ENCODE measurements at places on chromosomes 3 and 15.

GRCh38 chr15:84715441-84716035 is 401 bp downstream of the SEC11A start:
- no peak for DNase-seq

DNA sequence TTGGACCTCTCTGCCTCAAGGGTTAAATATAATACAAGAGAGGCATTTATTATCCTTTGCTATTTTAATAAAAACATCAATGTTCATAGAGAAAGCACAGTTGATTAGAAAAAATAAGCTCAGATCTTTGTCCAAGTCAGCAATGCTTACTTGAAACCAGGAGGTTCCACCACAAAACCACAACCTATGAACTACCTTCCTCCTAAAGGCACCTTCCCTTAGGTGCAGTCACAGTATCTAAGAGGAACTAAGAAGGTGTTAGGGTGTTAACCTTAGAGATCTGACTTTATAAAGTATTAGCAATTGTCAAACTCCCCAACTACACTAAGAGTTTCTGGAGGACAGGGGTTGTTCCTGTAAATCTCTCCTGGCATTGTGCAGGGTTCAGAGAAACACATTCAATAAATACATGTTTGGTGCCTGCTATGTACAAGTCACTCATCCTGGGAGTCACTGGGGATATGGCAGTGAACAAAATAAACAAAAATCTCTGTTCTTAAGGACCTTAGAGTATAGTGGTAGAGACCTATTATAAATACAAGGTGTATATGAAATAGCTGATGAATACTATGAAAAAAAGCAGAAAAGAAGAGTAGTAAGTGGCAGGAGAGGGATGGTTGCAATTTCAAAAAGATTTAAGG is 208.6 kb downstream of the NFKBIZ start:
- no peak for DNase-seq

- no peak for DNase-seq
Measured at GRCh38 chr15:60751985-60752952, 273.3 kb upstream of the ICE2 start.

GRCh38 chr15:22808240-22808639 is 21.8 kb downstream of the NIPA1 start:
- no peak for DNase-seq

DNA sequence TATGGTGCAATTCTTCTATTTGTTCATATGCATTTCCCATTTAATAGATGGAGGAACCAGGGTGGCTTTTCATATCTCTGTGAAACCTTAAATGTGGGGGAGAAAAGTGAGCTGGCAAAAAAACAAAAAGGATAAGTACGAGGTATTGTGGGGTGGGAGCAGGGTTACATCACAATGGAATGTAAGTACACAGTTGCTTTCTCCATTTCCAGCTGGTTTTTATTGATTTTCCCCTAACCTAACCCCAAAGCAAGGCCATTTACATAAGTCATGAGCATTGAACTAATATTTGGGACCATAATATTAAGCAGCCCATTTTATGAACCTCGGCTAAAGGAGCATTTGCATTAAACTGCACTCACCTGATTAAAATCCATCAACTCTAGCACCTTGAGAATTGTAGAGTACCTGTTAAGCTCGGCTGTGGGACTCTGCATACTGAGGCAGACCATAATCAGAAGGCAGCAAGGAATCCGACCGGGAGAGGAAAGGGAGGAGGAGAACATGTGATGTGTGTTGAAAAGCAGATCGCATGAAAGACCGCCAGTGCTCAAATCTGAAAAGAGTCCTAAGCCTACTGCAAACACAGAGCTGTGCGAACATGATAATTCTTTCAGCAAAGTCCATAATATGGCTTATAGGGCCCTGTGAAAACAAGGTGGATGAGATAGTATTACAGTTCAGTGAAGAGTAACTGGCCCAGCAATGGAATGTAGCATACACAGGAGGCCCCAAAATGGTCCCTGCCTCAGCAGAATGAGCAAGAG is 513.4 kb downstream of the FHIT start:
- no peak for DNase-seq

DNA sequence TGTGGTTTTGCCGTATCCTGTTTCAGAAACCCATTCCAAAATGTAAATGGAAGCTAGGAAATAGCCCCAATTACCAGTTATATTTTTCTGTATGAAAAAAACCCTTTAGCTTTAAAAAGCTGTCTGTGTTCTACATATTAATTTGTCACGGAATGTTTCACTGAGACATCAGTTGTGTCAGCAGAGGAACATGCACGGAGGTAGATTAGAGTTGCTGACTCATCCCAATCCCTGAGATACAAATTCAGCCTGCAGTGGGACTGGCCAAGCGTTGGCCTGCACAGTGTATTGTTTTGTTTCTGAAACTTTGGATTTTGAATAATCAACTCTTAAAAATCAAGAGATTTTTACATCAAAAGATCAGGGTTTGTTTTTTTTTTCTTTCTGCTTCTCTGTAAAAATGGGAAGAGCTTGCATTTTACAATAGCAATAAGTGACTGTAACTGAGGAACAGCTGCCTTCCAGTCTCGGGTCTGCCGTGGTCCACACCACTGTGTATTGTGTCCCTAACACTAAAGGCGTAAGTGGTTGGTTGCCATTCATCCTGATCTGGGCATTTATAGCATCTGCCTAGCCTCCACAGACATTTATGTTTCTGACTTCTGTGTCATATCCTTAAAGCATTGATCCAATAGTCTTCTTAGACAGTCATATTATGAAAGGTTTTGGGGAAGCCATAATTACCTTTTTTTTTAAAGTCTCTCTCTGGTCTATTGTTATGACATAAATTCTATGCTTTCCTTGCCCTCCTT is 218.1 kb downstream of the ADAMTSL3 start:
- no peak for DNase-seq

DNA sequence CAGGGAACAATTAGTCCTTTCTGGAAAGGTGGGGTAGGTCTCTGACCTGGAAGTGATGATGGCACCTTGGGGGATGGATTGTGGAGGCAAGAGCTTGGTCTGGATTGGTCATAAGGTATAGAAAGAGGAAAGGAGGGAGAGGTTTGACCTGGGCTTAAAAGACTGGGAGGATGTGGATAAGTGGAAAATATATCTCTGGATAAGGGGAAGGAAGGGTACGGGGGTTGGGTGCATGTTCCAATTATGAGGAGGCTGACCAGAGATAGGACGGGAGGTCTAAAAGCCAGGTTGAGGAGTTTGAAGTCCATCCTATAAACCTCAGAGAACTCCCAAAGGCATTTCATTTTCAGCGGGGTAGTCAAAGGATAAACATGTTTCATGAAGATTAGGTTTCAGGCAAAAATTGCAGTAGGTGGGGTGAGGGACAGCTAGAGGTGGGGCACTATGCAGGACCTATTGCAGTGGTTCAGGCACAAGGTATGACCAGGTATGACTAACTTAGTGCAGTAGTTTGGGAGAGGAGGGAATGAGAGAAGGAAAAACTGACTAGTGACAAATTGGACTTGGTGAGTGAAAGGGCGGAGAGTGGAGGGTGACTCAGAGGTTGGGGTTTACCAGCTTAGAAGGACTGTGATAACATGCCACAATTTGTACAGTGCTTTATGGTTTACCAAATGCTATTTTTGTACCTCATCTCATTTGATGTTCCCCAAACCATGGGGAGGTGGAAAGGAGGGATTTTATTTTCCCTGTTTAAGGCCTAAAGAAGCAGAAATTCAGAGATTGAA is 10.7 kb downstream of the PDE8A start:
- no peak for DNase-seq

DNA sequence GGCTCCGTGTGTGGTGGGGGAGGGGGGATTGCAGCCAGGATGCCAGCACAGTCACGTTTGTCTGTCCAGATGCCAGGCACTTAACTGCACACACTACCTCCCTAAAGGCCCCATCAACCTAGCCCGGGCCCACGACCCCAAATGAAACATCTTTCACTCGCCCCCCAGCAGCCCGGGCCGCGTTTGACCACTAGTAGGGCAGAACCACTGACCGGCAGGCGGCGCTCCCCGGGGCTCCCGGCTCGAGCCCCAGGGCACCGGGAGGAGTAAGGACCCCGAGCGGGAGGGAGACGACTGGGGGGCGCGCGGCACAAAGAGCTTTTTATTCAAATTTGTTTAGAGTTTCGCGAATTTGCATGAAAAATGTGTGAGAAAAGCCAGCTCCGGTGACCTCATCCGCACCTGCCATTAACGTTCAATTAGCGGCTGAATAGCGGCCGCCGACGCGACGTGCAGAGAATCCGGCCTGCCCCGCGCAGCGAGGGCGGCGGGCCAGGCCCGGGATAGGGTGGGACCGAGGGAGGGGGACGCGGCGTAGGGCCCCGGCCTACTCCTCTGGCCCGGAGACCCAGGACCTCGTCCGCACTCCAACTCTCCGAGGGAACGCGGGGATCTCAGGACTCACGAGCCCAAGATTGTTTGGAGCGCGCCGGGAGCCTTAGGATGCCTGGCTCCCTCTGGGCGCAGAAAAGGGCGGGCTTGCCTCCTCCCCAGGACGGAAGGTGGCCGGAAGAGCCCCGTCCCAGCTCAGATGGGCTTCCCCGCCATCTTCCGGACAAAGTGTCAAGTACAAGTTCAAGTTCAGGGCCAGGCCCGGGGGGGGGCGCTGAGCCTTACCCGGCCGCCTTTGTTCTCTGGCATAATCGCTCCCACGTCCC is 64.9 kb upstream of the POLG start:
- DNase-seq = no peak

DNA sequence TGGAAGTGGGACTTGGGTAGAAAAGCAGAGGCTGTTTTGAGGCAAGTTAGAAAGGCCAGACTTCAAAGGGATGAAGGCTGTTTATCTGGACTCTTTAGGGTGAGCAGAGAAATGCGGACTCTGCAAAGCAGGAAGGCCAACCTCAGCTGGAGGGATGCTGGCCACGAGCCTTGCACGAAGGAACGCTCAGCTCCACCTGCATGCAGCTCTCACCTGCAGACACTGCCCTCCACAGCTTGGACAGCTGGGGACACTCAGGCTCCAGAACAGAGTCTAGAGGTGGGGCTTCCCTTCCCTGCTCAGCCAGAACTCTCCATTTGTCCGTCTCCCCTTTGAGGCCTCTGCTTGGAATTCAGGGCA is 229.7 kb downstream of the ADAMTS17 start:
- no peak for DNase-seq

DNA sequence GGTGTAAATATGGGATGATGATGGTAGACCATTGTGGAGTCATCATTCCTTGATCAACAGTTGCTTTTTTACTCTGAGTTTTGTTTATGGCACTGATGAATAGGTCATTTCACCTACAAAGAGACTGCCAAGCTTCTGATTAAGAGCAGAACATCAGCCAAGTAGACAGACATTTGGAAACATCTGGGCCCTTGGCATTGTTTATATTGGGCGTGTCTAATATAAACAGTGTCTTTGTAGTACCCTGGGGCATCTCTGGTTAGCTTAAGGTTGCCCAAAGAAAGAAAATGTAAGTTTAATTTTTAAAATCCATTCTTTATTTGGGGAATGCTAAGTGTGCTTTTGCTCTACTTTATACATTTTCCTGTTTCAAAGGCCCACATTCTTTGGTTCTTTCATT is 377.0 kb downstream of the FEZF2 start:
- no peak for DNase-seq
